ENCODE measurements at places on chromosomes 7 and 10.

DNA sequence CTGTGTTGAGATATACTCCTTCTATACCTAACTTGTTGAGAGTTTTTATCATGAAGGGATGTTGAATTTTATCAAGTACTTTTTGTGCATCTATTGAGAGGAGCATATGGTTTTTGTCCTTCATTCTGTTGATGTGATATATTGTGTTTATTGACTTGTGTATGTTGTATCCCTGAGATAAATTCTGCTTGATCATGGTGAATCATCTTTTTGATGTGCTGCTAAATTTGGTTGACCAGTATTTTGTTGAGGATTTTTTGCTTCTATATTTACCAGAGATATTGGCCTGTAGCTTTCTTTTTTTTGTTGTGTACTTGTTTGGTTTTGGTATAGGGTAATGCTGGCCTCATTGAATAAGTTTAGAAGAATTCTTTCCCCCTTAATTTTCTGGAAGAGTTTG lies 32.4 kb downstream of the NEURL1 start:
- no peak for DNase-seq

GRCh38 chr10:125883211-125883610 lies 2.1 kb upstream of the DHX32 start:
- no peak for DNase-seq

GRCh38 chr7:157008206-157009169 lies 2.0 kb downstream of the MNX1 start:
- no peak for DNase-seq

DNA sequence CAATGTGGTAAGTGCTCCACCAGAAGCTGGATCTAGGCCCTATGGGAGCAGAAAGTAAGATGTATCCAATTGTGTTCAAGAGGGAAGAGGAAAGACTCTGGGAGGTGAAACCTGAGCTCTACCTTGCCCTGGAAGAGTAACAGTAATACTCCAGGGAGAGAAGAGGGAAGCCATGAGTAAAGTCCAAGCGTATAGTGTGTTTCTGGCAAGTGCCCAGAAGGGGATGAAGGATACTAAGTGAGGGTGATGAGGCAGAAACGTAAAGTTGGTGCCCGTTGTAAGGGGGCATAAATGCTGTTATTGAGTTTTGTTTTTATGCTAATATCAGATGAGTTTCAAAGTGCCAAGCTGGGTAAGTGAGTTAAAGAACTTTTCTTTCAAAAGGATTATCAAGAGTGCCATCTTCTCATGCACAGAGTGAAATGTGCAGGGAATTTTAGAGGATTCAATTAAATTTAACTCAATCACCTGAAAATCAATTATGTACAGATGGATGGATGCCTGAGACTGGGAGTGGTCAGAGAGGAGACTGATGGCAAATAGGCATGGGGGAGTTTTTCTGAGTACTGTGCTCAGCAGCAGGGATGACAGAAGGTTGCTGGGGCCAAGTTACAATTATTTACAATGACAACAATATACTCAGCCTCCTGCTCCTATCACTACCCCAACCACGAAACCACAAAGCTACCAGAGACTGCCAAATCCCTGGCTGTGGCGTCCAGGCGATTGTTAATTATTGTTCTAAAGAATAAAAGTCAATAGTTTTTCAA lies 123.3 kb upstream of the LAMB4 start:
- no peak for DNase-seq

DNA sequence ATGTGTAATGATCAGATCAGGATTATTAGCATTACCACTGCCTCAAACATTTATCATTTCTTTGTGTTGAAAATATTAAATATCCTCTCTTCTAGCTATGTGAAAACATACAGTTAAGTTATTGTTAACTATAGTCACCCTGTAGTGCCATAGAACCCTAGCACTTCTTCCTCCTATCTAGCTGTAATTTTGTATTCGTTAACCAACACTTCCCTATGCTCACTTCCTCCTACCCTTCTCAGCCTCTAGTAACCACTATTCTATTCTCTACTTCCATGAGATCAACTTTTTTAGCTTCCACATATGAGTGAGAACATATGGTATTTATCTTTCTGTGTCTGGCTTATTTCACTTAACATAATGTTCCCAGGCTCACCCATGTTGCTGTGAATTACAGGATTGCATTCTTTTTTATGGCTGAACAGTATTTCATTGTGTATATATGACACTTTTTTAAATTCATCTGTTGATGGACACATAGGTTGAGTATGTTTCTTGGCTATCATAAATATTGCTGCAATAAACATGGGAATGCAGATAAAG lies 132.7 kb upstream of the RHOBTB1 start:
- DNase-seq: no peak

- no peak for DNase-seq
Observed at GRCh38 chr7:89238156-89238555, 442.6 kb upstream of the TEX47 start.

DNA sequence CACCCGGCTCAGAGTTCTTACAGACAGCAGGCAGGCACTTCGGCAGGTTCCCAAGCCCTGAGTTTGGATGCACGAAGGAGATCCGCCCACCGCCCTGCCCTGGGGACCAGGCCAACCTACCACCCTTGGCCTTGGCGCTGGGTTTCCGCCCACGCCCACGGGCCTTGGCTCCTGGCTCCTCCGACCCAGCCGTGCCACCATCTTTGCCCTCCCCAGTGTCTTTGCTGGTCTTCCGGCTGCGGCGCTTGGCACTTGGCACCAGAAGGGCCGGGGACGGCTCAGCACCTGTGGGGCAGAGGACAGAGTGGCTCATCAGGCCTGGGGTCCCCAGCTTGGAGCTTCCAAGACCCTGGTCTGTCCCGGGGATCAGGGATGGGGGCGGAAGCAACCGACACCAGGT lies 32.1 kb downstream of the SLC29A4 start:
- DNase-seq: no peak

DNA sequence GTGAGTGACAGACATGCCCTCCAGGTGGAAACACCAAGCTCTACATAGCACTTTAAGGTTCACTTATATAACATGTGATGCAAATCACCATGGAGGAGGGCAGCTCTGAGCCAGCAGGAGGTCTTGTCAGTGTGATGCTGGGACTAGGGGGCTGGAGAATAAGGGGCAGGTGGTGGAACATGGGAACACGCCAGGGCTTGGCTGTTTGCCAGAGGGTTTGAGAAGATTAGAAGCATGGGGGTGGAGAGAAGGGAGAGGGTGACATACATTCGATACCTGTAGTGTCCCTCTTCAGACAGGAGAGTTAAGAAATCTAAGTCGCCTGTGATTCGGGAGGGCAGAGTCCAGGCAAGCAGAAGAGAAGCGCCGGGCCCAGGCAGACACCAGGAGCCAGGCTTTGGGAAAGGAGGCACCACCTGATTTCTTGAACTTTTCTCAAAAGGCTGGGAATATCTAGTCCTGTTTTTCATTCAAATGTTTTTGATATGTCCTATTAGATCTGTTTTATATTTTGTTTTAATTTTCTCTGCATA lies 16.9 kb upstream of the LAMB4 start:
- peak; percentile 62 for DNase-seq

- DNase-seq: no peak
Observed at GRCh38 chr10:75283671-75284470, 48.1 kb upstream of the COMTD1 start.

GRCh38 chr7:13279854-13280435 lies 592.5 kb downstream of the ARL4A start:
- peak; percentile 78 for DNase-seq

DNA sequence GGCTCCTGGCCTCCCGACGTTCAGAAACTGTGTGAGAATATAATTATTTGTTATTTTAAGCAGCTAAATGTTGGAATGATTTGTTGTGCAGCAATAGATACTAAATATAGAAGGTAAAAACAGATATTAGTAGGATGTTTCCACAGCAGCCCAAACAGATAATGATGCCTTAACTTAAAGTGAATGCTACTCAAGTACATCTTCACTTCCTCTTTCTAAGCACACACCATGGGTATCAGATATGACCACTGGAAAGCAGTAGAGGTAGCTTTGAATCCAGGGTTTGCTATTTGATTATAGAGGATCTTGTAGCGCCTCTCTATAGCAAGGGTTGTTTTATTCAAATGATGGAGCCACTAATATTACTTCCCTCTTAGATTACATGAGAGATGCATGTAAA lies 38.2 kb upstream of the BET1 start:
- DNase-seq: no peak

DNA sequence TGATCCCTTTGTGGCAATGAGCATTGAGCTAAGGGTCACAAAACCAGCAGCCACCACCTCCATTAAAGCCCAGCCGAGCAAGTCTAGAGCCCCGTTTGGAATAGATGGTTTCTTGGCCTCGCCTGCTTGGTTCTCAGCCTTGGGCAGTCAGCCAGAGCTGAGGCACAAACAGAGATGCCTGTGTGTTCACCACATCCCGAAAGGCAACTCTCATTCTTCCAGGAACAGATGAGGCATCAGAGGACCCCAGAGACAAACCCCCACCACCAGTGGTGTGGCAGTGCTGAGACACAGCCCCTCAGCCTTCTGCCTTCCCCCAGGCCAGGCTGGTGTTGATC lies 203.3 kb upstream of the ZMIZ1 start:
- no peak for DNase-seq

DNA sequence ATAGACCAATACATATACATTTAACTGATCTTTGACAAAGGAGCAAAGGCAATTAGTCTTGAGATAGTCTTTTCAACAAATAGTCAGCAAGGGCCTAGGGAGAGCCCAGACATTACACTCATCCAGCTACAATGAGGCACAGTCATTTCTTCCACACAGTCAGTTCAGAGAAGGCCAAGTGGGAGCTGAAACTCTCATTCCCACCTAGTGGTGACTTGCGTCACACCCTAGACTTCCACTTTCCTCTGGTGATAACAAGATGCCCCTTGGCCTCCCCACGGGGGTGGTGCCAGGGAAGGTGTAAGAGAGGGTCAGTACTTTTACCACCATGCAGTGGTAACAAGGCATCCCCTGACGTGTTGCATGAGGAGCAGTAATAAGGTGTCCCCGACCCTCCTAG lies 8.0 kb downstream of the FRMPD2 start:
- no peak for DNase-seq

- no peak for DNase-seq
Observed at GRCh38 chr10:30254926-30255325, 94.2 kb downstream of the MTPAP start.

GRCh38 chr7:93146036-93146435 lies 2.1 kb downstream of the SAMD9L start:
- no peak for DNase-seq

DNA sequence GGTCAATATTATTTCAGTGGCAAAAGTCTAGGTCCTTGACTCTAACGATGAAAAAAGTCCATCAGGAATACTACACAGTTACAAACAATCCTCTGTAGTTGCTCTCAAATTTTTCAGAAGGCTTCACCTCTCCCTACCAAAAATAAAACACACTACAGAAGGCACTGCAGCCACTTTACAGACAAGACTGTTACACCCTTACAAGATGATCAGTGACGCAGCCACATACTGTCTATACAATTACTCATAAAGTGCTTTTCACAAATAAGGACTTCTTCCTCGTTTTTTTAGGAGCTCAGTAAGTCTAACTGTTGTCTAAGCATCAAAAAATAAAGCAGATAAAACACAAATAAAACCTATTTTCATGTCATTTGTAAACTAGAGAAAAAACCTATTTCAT lies 27.1 kb downstream of the NDUFB2 start:
- DNase-seq: no peak

DNA sequence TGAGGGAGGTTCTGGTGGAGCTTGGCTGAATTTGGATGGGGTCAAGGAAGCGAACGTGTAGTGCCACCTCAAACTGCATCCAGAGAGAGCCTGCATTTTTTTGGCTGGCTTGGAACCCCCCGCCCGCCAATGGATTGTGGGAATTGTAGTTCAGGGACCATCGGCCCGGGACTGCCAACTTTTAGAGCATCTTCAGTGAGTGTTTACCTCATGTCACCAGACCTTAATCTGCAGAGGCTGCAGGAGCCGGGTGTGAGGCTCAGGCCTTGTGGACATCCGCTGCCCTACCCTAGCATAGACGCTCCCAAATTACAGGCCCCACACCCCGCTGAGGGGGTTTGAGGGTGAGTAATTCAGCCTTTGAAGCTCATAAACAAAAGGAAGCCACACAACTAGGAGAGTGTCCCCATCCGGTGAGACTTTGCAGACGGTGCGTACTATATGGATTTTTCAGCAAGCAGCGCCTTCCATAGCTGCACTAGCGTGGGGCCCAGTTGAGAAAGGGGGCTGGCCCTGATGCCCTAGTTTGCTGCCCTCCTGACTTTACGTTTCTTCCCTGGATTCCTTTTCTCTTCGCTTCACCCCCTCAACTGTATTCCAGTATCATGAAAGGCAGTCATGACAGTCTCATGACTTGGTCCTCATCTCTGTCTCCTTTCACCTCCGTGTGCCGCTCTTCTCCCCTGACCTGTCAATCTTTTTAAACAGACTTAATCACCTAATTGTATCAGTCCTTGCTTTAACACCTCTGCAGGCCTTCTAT lies 717 bp downstream of the CNPY4 start:
- peak; percentile 43 for DNase-seq

DNA sequence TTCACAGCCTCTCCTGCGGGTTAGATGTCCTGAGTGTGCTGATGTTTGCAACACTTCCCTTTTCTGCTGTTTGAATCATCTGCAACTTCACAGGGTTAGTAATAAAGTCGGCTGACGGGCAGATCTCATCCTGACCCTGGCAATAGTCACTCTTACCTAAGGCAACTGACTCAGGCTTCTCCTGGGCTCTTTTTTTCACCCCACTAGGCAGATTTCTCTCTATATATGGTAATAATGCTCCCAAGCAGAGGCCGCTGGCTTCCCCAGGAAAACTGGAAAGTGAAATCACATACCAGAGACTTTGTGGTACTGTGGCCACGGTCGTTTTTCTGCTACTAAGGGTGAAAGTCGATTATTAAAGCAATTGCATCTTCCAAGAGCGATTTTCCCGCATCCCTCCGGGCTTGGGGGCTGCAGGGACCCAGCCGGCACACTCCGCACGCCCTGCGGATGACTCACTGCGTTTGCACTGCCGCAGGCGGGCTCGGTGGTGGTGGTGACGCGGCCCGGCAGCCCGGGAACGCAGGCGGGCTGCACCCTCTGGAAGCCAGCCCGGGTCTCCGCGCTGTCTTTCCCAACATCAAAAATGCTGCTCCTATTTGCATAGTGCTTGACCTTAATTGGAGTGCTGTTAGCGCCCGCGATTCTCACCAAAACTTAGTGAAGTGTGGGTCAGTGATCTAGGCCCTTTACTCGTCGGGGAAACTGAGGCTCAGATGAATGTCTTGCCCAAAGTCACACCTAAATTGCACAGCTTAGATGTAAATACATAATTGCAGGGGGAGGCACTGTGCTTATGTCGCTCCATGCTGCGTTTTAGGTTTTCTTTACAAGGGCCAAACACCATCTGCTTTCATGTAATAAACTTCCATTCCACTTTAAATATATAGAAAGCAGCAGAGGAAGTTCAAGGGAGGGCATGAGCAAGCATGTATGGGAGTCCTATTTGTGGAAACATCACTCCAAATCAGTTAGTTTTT lies 47.6 kb upstream of the ITGB1 start:
- peak; percentile 32 for DNase-seq

GRCh38 chr7:14258441-14258840 lies 269.0 kb upstream of the ETV1 start:
- no peak for DNase-seq

- no peak for DNase-seq
Observed at GRCh38 chr7:137017221-137017620, 148.8 kb downstream of the CHRM2 start.

All from SHP77 treated with DMSO at 0.1 percent for 48 hours (cell line).